Endothelial cell of coronary artery (primary cell): ENCODE measurements at places on chromosomes 7 and 10. TPM values are rescaled to one million over a fixed set of nuclear protein-coding genes. Genes with fewer than 3 reads are reported as not detected.

The OR2A12 gene
- total RNA-seq: not detected in 2 replicates

The PILRA gene
- total RNA-seq: 0.28 TPM in 1 of 2 replicates, not detected in the other

The ZRANB1 gene
- 18.5 and 24.1 TPM in 2 replicates for total RNA-seq

The DYDC1 gene
- not detected in 2 replicates for total RNA-seq

The SORCS1 gene
- total RNA-seq: not detected in 2 replicates

The DMBT1 gene
- total RNA-seq: not detected in 2 replicates

The ACBD7 gene
- 1.4 and 1.9 TPM in 2 replicates for total RNA-seq

The PON1 gene
- total RNA-seq: not detected in 2 replicates

The GPR85 gene
- total RNA-seq: 0.19 and 2.8 TPM in 2 replicates

The ZNF32 gene
- total RNA-seq: 21.0 and 29.2 TPM in 2 replicates

The FAM149B1 gene
- 22.5 and 28.7 TPM in 2 replicates for total RNA-seq

The MKX gene
- 0.09 TPM in 1 of 2 replicates, not detected in the other for total RNA-seq

The MBLAC1 gene
- 1.7 and 2.2 TPM in 2 replicates for total RNA-seq

The TUBAL3 gene
- 0.18 and 0.19 TPM in 2 replicates for total RNA-seq

The PTEN gene
- 98.5 and 123 TPM in 2 replicates for total RNA-seq

The LRRC61 gene
- total RNA-seq: 0.19 TPM in 1 of 2 replicates, not detected in the other

The ELAPOR2 gene
- 8.6 and 8.9 TPM in 2 replicates for total RNA-seq

The ALOX5 gene
- total RNA-seq: under 0.01 and 0.18 TPM in 2 replicates

The CPVL gene
- total RNA-seq: not detected in 2 replicates

The SFTPA1 gene
- not detected in 2 replicates for total RNA-seq

The ZDHHC4 gene
- 33.5 and 40.8 TPM in 2 replicates for total RNA-seq

The FAM20C gene
- 10.8 and 19.8 TPM in 2 replicates for total RNA-seq

The TRPV6 gene
- not detected in 2 replicates for total RNA-seq

The SPDYE16 gene
- total RNA-seq: not detected in 2 replicates

The SFTPD gene
- not detected in 2 replicates for total RNA-seq

The ELMO1 gene
- 38.6 and 45.1 TPM in 2 replicates for total RNA-seq

The SYNPO2L gene
- not detected in 2 replicates for total RNA-seq

The CXCL12 gene
- total RNA-seq: 1.4 and 34.2 TPM in 2 replicates

The CPA2 gene
- total RNA-seq: not detected in 2 replicates

The C10orf67 gene
- not detected in 2 replicates for total RNA-seq

The TCAF2 gene
- 5.2 and 12.4 TPM in 2 replicates for total RNA-seq

The DDX56 gene
- total RNA-seq: 54.1 and 63.2 TPM in 2 replicates

The CALML3 gene
- not detected in 2 replicates for total RNA-seq

The HECW1 gene
- not detected in 2 replicates for total RNA-seq

The CCL24 gene
- total RNA-seq: 0.28 TPM in 1 of 2 replicates, not detected in the other

The GPR22 gene
- not detected in 2 replicates for total RNA-seq

The DHTKD1 gene
- 10.8 and 14.7 TPM in 2 replicates for total RNA-seq

The LRRC4 gene
- total RNA-seq: 0.28 and 1.3 TPM in 2 replicates

The ZEB1 gene
- total RNA-seq: 135 and 184 TPM in 2 replicates

The PNLIP gene
- total RNA-seq: not detected in 2 replicates

The SPDYE6 gene
- total RNA-seq: not detected in 2 replicates

The FFAR4 gene
- total RNA-seq: not detected in 2 replicates

The COBL gene
- under 0.01 TPM in 1 of 2 replicates, not detected in the other for total RNA-seq

The GPRIN2 gene
- not detected in 2 replicates for total RNA-seq

The TMEM229A gene
- total RNA-seq: not detected in 2 replicates

The SFRP5 gene
- total RNA-seq: not detected in 2 replicates

The VGF gene
- under 0.01 TPM in 1 of 2 replicates, not detected in the other for total RNA-seq

The GJC3 gene
- total RNA-seq: 0.09 and 0.18 TPM in 2 replicates

The WNT8B gene
- not detected in 2 replicates for total RNA-seq

The BTBD16 gene
- 0.09 TPM in 1 of 2 replicates, not detected in the other for total RNA-seq

The ANKRD1 gene
- 667 and 960 TPM in 2 replicates for total RNA-seq

The NCF1 gene
- 0.09 TPM in 1 of 2 replicates, not detected in the other for total RNA-seq

The KIFBP gene
- total RNA-seq: 28.1 and 39.1 TPM in 2 replicates

The RPEL1 gene
- under 0.01 TPM in 1 of 2 replicates, not detected in the other for total RNA-seq

The CAV2 gene
- total RNA-seq: 149 and 215 TPM in 2 replicates

The EVX1 gene
- not detected in 2 replicates for total RNA-seq
